ENCODE measurements at places on chromosomes 5 and 9. TPM values are rescaled to one million over a fixed set of nuclear protein-coding genes. Genes with fewer than 3 reads are reported as not detected.

DNA sequence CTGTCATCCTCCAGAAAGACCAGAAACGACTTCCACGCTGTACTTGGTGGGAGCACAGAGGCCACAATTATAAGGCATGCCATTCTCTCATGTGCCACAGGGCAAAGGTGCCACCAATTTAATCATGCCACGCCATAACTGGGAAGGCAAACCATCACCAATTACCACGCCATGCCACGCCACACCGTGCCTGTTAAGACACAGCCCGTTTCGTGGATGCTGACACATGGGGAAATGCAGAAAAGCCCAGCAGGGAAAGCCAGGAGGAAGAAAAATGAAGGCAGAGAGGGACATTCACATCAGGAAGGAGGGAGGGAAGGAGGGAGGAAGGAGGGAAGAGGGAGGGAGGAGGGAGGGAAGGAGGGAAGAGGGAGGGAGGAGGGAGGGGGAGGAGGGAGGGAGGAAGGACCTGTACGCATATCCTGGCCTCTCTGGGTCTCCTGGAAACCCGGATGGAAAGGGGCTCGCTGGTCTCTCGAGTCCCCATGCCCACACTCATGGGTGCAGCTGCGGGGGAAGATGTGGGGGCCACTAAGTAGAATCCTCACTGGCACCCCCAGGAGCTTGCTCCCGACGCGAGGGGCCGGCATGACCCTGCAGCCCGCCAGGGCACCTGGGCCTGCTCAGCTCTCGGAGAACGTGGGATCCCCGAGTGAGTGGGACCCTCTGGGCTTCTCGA, 61.7 kb upstream of the UBAC1 start:
- H3K27ac ChIP-seq = peak overlapping the region; percentile 53
- H3K4me1 ChIP-seq = peaks cover 26% of the 10 kb centered on the region

- H3K27me3 ChIP-seq = no peaks in the 10 kb centered on the region
- no peaks in the 10 kb centered on the region for H3K36me3 ChIP-seq
- H3K4me3 ChIP-seq = no peak overlapping the region
Measured at GRCh38 chr5:168831383-168831782, 252.2 kb upstream of the PANK3 start.

PNPLA7 gene
- 3.0 TPM for total RNA-seq

GRCh38 chr9:128026773-128027541, 40.2 kb downstream of the NAIF1 start:
- H3K27ac ChIP-seq = no peak overlapping the region
- H3K36me3 ChIP-seq = no peaks in the 10 kb centered on the region
- no peaks in the 10 kb centered on the region for H3K27me3 ChIP-seq
- no peak for DNase-seq
- H3K4me3 ChIP-seq = no peak overlapping the region
- H3K4me1 ChIP-seq = no peaks in the 10 kb centered on the region

NDFIP1 gene
- 71.0 TPM for total RNA-seq

- no peaks in the 10 kb centered on the region for H3K36me3 ChIP-seq
- H3K27ac ChIP-seq = peak overlapping the region; percentile 71
- H3K4me1 ChIP-seq = peaks cover 58% of the 10 kb centered on the region
- no peak for DNase-seq
- H3K27me3 ChIP-seq = no peaks in the 10 kb centered on the region
Measured at GRCh38 chr5:179275941-179276837, 69.1 kb downstream of the ADAMTS2 start.

SNCB gene
- not detected for total RNA-seq

IGFBPL1 gene
- 3.7 TPM for total RNA-seq

Data from esophagus muscularis mucosa (tissue), 4 donors.